ENCODE measurements at places on chromosomes 4 and X.
A peak's percentile ranks its signal among the peaks of the same experiment; 100 is the strongest.

DNA sequence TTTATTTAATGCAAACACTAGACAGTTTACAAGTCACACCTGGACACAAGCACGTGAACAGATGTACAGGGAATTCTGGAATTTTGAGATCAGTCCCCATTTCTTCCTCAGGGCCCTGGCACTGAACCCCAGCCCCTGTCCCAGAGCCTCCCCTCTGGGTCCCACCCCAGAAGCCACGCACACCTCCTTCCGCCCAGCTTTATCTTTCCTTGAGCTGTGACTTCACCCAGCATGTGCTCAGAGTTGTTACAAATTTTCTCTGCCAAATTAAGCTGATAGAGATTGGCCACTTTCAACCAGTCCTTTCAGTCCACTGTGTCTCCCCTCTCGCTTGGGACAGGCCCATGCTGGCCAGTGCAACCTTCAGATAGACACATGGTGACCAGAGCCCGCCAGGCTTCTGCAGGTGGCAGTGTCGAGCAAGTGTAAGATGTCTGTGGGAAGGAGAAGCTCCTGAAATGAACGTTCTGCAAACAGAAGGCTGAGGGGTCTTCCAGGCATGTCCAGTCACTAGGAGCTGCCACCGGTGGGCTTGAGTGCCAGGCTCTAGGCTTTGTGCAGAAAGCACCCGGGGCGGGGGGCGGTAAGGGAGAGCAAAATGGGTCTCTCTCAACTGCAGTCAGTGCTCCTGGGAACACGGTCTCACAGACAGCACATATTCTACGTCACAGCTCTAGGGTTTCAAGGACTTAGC, 73.3 kb downstream of the MTMR1 start:
- no peak for DNase-seq

GRCh38 chr4:102263024-102263787, 82.1 kb downstream of the SLC39A8 start:
- no peak for DNase-seq

DNA sequence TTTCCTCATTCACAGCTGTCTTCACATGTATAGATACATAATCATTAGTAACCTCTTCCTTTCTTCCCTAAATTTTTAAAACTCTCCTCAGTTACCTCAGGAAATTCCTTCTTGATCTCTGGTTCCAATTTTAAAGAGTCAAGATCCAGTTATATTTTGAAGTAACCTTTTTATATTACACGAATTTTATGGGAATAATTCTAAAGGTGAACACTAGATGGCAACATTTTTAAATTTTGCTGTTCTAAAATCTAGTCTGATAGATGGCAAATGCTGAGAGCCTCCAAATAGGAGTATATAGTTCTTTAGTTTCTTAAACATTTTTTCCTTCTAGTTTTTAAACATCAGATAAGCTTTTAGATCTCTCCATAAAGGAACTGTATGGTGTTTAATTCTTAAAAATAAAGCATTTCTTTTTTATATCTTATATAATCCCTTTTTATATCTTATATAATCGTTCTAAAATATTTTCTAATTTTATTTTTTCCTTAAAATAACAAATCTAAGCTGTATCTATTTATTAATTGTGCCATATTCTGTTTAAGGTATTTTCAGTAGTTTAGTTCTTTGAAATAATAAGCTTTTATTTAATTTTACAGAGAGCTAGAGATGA, 37.9 kb upstream of the PAPSS1 start:
- no peak for DNase-seq

- DNase-seq = no peak
Observed at GRCh38 chr4:182246401-182247205, 3.4 kb downstream of the TENM3 start.

DNA sequence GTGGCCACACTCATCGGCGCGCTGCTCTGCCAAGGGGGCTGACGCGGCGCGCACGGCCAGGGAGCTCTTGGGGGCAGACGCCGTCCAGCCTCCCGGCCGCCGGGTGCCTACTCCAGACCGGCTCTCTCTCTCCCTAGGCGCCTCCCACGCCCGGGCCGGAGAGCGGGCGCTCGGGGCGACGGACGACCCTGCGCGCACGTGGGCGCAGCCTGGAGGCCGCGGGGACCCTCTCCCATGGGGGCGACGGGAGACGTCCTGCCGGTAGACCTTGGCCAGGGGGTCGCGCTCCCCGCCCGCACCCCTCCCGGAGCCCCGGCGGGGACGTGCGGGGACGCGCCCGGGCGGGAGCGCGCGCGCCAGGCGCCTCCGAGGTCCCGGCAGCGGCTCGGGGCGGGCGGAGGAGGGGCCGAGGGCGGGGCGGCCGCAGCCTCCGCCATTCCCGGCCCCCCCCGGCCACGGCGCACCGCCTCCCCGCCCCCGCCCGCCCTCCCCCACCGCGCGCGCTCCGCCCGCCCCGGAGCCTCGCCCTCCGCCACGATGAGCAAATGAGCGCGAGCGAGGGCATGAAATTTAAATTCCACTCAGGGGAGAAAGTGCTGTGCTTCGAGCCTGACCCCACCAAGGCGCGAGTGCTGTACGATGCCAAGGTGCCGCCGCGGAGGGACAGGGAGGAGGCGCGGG, at the start of gene MSL3:
Gene MSL3, plus strand, starts transcription at position 519 of the 681 bp plus-strand sequence. Its CDS starts 27 bp downstream, at position 546.
- DNase-seq = peak; percentile 55

GRCh38 chr4:150589157-150589556, 7.2 kb downstream of the MAB21L2 start:
- no peak for DNase-seq

DNA sequence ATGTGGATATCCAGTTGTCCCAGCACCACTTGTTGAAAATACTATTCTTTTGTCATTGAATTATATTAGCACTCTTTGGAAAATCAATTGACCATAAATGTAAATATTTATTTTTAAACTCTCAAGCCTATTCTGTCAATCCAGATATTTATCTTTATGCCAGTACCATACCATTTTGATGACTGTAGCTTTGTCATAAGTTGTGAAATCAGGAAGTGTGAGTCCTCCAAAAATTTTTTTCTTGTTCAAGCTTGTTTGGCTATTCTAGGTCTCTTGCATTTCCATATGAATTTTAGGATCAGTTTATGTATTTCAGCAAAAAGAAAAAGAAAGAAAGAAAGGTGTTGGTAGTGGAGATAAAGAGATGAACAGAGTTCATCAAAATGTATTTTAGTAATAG, 8.2 kb upstream of the SMPX start:
- no peak for DNase-seq

GRCh38 chr4:56409511-56410090, 22.3 kb upstream of the AASDH start:
- no peak for DNase-seq

DNA sequence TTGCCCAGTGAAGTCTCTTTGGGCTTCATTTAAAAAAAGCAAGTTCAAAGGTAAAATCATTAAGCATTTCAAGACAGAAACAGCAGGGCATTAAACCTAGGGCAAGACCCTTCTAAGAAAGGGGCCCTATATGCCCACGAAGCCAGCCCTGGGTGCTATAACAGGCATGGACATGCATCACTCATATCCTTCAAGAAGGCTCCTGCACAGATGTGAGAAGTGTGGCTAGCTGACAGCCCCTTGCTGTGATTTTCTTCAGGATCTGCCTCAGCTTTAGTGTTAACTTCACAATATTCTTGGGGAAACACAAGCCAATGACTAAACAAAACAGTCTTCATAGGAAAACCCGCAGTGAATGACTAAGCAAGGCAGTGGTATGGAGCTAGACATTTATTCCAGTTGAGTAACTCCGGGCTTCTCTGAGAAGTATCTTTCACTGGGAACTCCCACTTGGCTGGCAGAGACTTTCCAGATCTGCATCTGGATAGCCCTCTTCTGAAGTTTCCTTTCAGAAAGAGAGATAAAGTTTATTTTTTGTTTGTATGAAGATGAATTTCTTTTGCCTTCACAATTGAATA, 11.9 kb upstream of the MAOA start:
- no peak for DNase-seq

DNA sequence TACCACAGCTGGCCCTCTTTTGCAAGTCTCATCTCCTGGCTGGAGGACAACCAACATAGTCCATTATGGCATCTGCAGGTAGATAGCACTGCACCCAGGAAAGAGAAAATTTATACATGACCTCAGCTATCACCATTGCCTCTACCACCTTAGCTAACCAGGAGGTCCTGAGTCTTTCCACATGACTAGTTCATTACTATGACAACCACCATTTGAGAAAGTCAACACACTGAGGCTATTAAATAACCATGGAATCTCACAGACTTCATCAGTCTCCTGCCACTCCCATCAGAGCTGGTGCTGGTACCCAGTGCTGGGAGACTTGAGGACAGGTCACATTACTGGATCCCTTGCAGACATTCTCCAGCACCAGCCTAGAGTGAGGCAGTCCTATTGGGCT, 285.9 kb downstream of the GBA3 start:
- DNase-seq = no peak

GRCh38 chr4:52670739-52671138, 11.6 kb upstream of the USP46 start:
- DNase-seq = no peak

DNA sequence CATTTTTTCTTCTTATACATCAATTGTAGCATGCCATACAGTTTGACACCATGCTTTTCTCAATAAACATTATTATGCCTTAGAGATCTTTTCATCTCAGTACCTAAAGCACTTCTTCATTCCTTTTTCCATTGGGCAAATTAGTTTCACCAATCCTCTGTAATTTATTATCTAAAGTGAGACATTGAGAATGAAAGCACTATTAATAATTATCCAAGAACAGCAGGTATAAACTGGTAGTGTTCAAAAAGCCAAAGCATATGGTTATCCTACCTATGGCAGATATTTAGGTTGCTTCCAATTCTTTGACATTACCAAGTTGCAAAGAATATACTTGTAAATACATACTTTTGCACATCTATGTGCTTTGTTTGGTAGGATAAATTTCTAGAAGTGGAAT, 15.6 kb downstream of the LAMTOR3 start:
- DNase-seq = no peak

Measured in activated T-cell treated with anti-CD3 and anti-CD28 coated beads for 48 hours (primary cell).